Suppressor macrophage treated with lipopolysaccharide for 4 hours (primary cell): ENCODE measurements at places on chromosomes 1 and 21.
A peak's percentile ranks its signal among the peaks of the same experiment; 100 is the strongest.

- no peak for DNase-seq
These were observed 163.5 kb downstream of the KCTD3 start for GRCh38 chr1:215730600-215730999.

GRCh38 chr21:17472182-17472581 lies 40.7 kb upstream of the CXADR start:
- no peak for DNase-seq

DNA sequence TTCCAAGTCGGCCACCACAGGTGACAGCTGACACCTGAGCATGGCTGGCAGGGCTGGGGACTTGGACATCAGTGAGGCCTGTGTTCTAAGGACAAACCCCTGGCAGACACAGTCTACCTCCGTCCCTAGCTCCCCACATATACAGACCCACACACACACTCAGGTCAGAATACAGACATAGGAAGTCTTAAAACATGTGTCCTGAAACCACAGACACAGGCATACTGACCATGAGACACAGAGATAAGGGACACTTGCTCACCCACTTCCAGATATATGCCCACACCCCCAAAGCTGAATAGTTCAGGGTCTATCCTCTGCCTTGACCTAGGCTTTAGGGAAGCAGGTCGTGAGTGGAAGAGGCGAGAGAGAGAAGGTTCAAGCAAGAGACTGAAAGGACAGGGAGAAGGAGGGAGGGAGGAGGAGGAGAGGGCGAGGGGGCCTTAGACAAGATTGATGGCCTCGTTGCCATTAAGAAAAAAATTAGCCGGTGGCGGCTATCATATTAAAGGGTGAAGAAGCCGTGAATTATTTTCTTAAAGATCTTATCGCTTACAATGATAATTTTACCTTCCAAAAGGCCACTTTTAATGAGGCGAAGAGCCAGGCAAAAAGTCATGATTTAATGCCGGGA lies 49.9 kb downstream of the TMEM53 start:
- DNase-seq, result no peak

- DNase-seq, result no peak
These were observed 13.3 kb downstream of the AHCYL1 start for GRCh38 chr1:109997867-109998229.

DNA sequence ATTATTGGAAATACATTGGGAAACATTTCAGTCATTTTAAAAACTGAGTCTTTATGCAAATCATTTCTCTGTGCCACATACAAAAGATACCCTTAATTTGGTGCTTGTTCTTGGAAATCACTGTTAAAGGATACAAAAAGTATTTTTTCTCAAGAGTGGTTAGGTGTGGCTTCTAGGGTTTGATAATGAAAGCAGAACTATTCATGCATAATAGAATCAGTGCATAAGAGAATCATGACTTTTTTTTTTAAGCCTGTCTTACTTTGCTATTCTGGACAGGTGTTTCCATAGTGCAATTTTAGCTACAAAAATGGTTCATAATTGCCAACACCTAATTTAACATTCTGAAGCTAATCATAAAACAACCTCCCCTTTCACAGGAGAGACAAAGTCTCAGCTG lies 233.0 kb upstream of the NRIP1 start:
- no peak for DNase-seq

GRCh38 chr1:65756616-65757015 lies 36.1 kb upstream of the PDE4B start:
- DNase-seq, result no peak

DNA sequence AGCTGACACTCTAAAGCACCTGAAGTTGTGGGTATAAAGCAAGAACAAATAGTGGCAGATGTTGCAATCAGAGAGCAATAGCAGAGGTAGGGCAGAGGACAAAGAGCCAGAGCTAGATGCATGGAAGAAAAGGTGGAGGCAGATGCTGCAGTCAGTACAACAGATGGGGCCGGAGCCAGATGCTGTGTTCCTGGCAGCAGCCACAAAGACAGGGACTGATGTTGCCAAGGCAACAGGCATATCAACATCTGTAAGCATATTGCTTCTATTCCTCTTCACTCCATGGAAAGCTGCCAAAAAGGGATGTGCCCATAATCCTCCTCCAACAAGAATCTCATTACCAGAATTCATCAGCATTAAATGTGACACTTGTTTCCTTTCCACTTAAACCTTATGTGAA lies 108.0 kb downstream of the TNNI3K start:
- DNase-seq, result no peak

DNA sequence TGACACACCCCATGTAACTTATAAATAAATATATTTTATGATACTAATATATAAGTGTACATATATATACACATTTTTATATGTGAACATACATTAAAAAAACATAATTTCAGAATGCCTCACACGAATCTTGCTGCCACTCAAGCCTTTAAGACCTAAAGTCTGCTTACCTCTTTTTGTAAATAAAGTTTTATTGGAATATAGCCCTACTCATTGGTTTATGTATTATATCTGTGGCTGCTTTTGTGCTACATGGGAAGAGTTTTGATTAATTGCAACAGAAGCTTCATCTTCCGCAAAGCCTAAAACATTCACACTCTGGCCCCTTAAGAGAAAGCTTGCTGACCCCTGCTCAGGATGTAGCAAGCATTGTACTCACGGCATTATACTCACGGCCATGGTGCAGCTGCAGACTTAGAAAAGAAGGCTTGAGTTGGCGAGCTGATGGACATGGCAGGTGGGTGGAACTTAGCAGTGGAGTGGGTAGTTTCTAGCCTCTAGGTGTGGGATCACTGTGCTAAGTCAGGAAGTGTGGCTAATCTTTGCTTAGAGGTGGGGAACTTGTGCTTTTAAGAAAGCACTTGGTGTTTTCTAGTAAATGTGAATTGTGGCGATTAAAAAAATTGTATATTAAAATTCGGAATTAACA lies 80.8 kb downstream of the DYRK1A start:
- DNase-seq, result no peak

GRCh38 chr1:70866542-70867264 lies 180.9 kb downstream of the PTGER3 start:
- peak; percentile 19 for DNase-seq

DNA sequence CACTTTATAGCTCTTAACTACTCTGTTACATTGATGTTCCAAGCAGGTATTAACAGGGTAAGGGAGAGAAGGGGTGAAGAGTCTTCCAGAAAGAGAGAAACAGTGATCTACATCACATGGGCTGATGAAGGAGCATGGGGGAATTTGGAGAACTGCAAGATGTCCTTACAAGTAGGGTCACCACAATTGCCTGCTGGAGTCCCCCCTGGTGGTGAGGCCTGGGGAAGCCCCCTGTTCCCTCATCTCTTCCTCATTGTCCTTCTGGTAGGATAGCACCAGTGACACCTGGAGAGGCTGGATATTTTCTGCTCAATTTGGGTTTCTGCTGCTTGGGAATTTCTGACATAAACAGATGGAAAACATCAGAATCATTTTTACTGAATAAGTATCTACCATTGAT lies 126.6 kb downstream of the RUNX1 start:
- no peak for DNase-seq

GRCh38 chr1:82947278-82947677 lies 1051.7 kb downstream of the TTLL7 start:
- no peak for DNase-seq

- no peak for DNase-seq
These were observed 88.6 kb upstream of the HNRNPU start for GRCh38 chr1:244952940-244953339.
